ENCODE measurements at places on chromosomes 3 and 15.
A peak's percentile ranks its signal among the peaks of the same experiment; 100 is the strongest.

GRCh38 chr3:171240504-171240835, 213.9 kb upstream of the SLC2A2 start:
- no peak overlapping the region for H3K27ac ChIP-seq
- DNase-seq = no peak
- H3K36me3 ChIP-seq = no peaks in the 10 kb centered on the region
- no peak overlapping the region for H3K4me3 ChIP-seq

DNA sequence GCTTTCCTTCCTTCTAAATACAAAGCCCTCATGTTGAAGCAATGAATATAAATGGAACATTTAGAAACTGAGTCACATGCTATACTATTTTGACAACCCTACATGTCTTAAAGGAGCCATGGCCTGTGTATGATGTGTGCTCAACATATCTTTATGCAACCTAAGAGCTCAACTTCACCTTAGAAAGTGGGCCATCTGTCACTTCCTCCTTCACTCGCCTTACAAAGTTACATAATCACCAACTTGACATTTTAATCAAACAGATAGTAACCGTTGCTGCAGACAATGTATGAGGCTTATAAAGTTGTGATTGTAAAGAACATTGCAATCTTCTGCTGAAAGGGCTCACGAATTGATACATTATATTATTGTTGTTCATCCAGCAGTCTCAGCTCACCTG, 163.6 kb downstream of the SERPINI1 start:
- H3K27me3 ChIP-seq = no peaks in the 10 kb centered on the region
- no peak overlapping the region for H3K4me3 ChIP-seq
- no peak for DNase-seq

GRCh38 chr3:183254487-183255347, 1.7 kb downstream of the B3GNT5 start:
- DNase-seq = no peak
- H3K27me3 ChIP-seq = no peaks in the 10 kb centered on the region
- peak overlapping the region; percentile 75 for H3K4me3 ChIP-seq
- no peaks in the 10 kb centered on the region for H3K4me1 ChIP-seq
- H3K27ac ChIP-seq = peak overlapping the region; percentile 94
- H3K36me3 ChIP-seq = no peaks in the 10 kb centered on the region

- H3K27me3 ChIP-seq = no peaks in the 10 kb centered on the region
- no peak overlapping the region for H3K4me3 ChIP-seq
- DNase-seq = no peak
- H3K36me3 ChIP-seq = no peaks in the 10 kb centered on the region
- H3K27ac ChIP-seq = no peak overlapping the region
Observed at GRCh38 chr3:195069501-195070251, 201.3 kb downstream of the XXYLT1 start.

DNA sequence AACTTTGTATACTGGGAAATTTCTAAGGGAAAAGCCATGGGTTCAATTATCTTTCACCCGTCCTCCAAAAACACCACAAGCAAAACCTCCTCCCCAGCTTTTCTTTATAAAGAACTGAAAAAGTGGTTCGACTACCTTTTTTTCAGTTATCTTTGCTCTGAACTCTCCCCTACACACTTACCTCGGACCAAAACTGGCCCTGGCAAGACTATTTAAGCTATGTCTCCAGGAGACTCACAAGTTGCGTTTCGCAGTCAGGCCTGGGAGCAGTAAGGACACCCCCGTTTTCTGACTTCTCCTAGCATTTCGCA, 645 bp downstream of the COPS2 start:
- no peak for DNase-seq
- no peaks in the 10 kb centered on the region for H3K4me1 ChIP-seq
- peak overlapping the region; percentile 80 for H3K4me3 ChIP-seq
- H3K27me3 ChIP-seq = no peaks in the 10 kb centered on the region
- no peaks in the 10 kb centered on the region for H3K36me3 ChIP-seq
- peak overlapping the region; percentile 85 for H3K27ac ChIP-seq

GRCh38 chr15:81268340-81268739, 55.6 kb downstream of the STARD5 start:
- H3K36me3 ChIP-seq = no peaks in the 10 kb centered on the region
- no peak for DNase-seq
- no peaks in the 10 kb centered on the region for H3K4me1 ChIP-seq
- H3K27ac ChIP-seq = no peak overlapping the region
- no peaks in the 10 kb centered on the region for H3K27me3 ChIP-seq

- no peak overlapping the region for H3K27ac ChIP-seq
- no peak for DNase-seq
Observed at GRCh38 chr15:72238586-72238985, 7.6 kb upstream of the PKM start.

DNA sequence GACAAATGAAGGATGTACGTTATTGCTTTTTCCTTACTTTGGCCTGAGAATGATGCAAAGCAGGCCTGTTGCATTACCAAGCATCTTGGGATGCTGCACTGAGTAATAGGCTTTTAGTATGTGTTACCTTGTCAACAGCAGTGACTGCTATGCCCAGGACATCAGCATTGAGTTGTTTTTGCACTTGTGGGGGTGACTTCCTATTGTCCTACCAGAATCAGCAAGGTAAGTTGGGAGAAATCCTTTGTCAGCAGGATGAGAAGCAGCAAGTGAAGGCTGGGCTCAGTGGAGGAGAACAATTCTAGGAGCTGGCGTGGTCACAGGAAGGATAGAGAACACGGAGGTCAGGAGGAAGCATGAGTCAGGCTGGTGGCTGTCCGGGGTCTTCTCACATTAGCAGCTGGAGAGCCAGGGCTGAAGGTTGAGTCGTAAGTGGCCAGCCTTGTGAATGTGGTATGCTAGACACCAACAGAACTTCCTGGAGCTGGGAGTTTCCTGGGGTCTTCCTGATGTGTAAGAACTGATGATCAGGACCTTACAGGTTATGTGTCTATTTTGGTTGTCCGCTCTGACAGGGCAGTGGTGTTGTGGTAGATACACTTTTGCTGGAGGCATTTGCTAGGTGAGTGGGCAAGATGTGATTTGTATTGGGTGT, 142.7 kb downstream of the FNDC3B start:
- H3K36me3 ChIP-seq = no peaks in the 10 kb centered on the region
- H3K4me1 ChIP-seq = no peaks in the 10 kb centered on the region
- no peak overlapping the region for H3K4me3 ChIP-seq
- no peak for DNase-seq

- H3K4me1 ChIP-seq = no peaks in the 10 kb centered on the region
- no peak overlapping the region for H3K27ac ChIP-seq
- no peak overlapping the region for H3K4me3 ChIP-seq
- H3K36me3 ChIP-seq = no peaks in the 10 kb centered on the region
- no peaks in the 10 kb centered on the region for H3K27me3 ChIP-seq
Observed at GRCh38 chr3:87084868-87085267, 93.9 kb upstream of the VGLL3 start.

- H3K27me3 ChIP-seq = no peaks in the 10 kb centered on the region
- H3K4me1 ChIP-seq = no peaks in the 10 kb centered on the region
- no peaks in the 10 kb centered on the region for H3K36me3 ChIP-seq
- no peak overlapping the region for H3K4me3 ChIP-seq
Observed at GRCh38 chr3:73321286-73321999, 260.0 kb downstream of the EBLN2 start.

GRCh38 chr3:162799910-162800309, 1303.3 kb downstream of the OTOL1 start:
- DNase-seq = no peak
- H3K27me3 ChIP-seq = no peaks in the 10 kb centered on the region
- H3K36me3 ChIP-seq = no peaks in the 10 kb centered on the region
- H3K27ac ChIP-seq = no peak overlapping the region

DNA sequence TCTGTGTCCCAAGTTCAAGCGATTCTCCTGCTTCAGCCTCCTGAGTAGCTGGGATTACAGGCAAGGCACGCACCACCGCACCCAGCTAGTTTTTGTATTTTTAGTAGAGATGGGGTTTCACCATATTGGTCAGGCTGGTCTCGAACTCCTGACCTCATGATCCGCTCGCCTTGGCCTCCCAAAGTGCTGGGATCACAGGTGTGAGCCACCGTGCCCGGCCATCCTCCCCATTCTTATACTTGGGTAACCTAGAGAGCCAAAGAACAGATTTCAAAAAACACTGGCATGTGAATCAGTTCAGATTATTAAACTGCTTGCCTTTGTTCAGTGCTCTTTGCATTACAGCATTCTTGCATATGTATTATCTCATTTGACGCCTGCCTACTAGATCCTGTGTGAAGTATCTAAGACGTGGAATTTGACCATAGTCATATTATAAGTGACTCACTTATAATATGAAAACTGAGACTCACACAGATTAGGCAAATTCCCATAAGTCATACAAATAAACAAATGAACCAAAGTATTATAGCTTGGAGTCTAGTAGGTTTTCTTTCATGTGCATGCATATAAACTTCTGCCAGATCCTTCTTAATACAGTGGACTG, 123.5 kb downstream of the UNC13C start:
- H3K4me3 ChIP-seq = no peak overlapping the region
- DNase-seq = no peak
- no peaks in the 10 kb centered on the region for H3K4me1 ChIP-seq
- H3K27ac ChIP-seq = no peak overlapping the region
- no peaks in the 10 kb centered on the region for H3K27me3 ChIP-seq

DNA sequence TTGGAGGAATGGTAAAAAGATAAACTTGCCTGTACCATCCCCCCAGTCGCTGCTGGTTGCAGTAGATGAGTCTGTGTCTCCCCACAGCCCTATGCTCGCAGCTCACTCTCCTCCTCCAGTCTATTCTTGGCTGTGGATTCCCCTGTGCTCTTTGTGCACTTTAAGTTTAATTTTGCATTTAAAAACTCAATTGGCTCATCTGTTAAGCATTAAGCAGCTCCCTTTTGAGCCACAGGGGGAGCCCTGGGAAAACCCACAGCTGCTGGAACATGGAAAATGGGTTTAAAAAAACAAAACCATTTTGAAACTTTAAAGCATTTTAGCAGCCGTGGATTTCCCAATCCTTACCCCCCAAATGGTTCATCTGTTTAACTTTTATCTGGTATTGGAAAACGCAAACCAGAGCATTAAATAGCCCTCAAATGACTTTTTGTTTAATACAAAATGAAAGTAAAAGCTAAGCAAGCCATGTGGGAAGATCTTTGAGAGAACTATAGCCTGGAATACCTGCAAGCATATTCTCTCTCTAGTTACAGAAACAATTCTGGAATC, 536.9 kb downstream of the ZIC1 start:
- H3K27ac ChIP-seq = no peak overlapping the region
- H3K4me1 ChIP-seq = no peaks in the 10 kb centered on the region
- H3K36me3 ChIP-seq = no peaks in the 10 kb centered on the region
- no peaks in the 10 kb centered on the region for H3K27me3 ChIP-seq
- DNase-seq = no peak
- no peak overlapping the region for H3K4me3 ChIP-seq

- no peaks in the 10 kb centered on the region for H3K4me1 ChIP-seq
- H3K27me3 ChIP-seq = no peaks in the 10 kb centered on the region
- no peak overlapping the region for H3K4me3 ChIP-seq
- DNase-seq = no peak
Observed at GRCh38 chr3:196524527-196524926, 9.4 kb upstream of the SMCO1 start.

DNA sequence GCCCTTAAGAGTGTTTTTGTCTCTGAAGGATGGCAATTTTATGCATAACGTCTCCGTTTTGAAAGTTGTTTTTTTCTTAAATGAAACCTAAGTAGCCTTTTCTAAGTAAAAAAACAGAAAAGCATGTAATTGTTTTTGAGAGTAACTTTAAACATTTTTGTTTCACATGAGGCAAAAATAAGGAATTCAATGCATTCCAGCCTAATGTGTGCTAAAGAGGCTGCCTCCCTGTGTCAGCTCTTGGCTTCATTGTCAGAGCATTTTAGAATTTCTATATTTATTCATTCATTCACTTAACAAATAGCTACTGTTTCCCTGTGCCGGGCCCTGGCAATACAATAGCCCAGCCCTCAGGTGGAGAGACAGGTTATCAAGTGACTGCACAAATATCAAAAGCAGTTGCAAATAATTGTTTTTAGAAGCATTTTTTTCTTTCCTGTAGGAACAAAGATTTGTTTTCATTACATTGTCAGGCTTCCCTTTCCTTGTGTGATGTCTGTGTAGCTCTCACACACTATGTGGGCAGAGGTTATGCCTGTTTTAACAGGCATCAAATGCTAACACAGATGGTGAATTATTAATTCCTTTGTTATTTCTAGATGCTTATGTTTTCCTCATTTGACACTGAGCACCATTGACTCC, 81.9 kb downstream of the CCK start:
- no peaks in the 10 kb centered on the region for H3K27me3 ChIP-seq
- no peaks in the 10 kb centered on the region for H3K36me3 ChIP-seq
- H3K4me3 ChIP-seq = no peak overlapping the region
- DNase-seq = no peak

DNA sequence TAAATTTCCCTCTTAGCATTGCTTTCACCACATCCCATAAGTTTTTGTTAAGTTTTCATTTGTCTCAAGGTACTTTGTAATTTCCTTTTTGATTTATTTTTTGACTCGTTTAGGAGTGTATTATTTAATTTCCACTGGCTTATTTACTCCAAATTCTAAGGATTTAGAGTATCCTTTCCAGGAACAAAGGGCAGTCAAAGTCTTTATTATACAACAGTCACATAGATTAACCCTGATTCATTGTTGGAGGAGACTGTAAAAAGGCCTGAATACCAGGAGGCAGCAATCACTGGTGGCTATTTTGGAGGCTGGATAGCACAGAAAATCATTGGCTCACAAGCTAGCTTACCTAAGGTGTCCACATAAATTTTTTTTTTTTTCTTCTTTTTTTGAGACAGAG, 39.9 kb downstream of the OIP5 start:
- H3K4me1 ChIP-seq = no peaks in the 10 kb centered on the region
- no peak for DNase-seq
- no peaks in the 10 kb centered on the region for H3K27me3 ChIP-seq

DNA sequence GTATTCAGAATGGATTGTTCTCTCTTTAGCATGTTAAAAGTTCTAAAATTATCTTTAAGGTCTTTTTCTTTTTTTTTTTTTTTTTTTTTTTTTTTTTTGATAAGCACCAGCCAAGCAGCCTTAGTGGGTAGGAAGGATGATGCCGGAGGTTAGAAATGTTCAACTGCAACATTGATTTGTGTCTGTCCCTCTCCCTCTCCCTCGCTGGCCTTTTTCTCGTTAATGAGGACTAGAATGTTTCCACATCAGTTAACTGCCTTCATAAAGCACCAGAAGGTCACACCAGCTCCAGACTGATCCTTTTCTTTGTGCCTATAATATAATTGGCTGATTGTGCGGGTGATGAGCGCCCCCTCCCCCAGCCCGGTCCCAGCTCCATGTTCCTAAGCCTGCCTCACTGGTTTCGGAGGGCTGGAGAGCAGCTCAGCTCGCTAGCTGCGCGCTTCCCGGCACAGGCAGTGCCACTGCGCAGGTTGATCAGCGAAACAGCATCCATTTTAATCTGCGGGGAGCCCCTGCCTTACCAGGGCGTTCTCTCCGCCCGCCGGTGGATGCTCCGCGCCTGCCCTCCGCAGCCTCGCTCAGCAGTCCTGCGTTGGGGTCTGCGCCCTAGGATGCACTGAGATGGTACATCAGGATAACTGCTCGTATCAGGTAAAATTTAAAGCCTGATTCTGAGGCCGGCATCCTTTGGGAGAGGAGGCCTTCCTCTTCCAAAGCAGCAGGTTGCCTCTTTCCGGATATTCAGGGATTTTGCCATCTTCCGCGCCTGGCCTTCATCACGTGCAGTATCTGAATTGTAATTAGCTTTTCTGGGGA, 148.9 kb upstream of the IL12A start:
- H3K27me3 ChIP-seq = no peaks in the 10 kb centered on the region
- no peak for DNase-seq
- no peaks in the 10 kb centered on the region for H3K36me3 ChIP-seq
- H3K4me1 ChIP-seq = no peaks in the 10 kb centered on the region
- peak within 1 kb of the TSS; percentile 11 for H3K4me3 ChIP-seq
- peak within 1 kb of the TSS; percentile 42 for H3K27ac ChIP-seq
